ENCODE measurements at places on chromosomes 3 and 15. TPM values are rescaled to one million over a fixed set of nuclear protein-coding genes. Genes with fewer than 3 reads are reported as not detected.
A peak's percentile ranks its signal among the peaks of the same experiment; 100 is the strongest.

GRCh38 chr3:151431940-151432339 is 28.9 kb downstream of the IGSF10 start:
- no peak for DNase-seq
- no peaks in the 10 kb centered on the region for H3K36me3 ChIP-seq
- no peak overlapping the region for H3K4me3 ChIP-seq
- no peak overlapping the region for H3K27ac ChIP-seq

- H3K4me3 ChIP-seq, result no peak overlapping the region
- H3K27ac ChIP-seq, result no peak overlapping the region
- H3K27me3 ChIP-seq, result no peaks in the 10 kb centered on the region
- H3K36me3 ChIP-seq, result no peaks in the 10 kb centered on the region
- H3K4me1 ChIP-seq, result peaks cover 17% of the 10 kb centered on the region
Observed at GRCh38 chr15:75167588-75168350, 33.9 kb upstream of the C15orf39 start.

DNA sequence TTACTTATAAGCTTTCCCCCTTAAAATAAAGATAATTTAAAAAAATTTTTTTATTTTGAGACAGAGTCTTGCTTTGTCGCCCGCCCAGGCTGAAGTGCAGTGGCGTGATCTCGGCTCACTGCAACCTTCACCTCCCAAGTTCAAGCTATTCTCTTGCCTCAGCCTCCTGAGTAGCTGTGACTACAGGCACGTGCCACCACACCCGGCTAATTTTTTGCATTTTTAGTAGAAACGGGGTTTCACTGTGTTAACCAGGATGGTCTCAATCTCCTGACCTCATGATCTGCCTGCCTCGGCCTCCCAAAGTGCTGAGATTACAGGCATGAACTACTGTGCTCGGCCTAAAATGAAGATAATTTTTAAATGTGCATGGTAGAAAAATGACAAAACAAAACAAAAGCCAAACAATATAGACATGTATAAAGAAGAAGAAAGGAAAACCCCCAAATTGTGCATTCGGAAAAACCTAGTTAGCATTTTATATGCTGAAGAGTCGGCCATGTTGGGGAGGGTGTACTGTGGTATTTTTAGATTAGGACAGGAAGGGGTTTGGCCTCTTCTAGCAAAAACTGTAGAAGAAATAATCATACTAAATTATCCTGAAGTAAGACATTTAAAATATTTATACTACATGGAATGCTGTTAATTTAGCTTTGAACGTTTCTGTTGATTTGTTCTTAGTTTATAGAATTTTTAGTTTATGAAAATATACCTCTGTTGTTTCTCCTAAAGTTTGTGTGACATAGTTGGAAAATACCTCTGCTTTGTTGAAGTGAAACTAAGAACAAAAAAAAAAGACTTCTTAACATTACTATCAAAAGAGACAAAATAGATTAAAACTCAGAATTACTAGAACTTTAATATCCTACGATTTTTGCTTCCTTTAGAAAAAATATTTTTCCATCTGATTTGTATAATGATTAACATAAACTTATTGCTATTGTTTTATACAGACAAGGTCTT is 7.4 kb downstream of the APPL1 start:
- no peak overlapping the region for H3K27ac ChIP-seq
- H3K27me3 ChIP-seq, result no peaks in the 10 kb centered on the region
- no peak overlapping the region for H3K4me3 ChIP-seq
- H3K4me1 ChIP-seq, result peaks cover 4% of the 10 kb centered on the region

The DVL3 gene
- total RNA-seq, result 54.1 TPM

GRCh38 chr3:12994357-12994606 is 78.9 kb downstream of the IQSEC1 start:
- H3K36me3 ChIP-seq, result no peaks in the 10 kb centered on the region
- H3K4me1 ChIP-seq, result peaks cover 32% of the 10 kb centered on the region
- peak overlapping the region; percentile 82 for H3K4me3 ChIP-seq

- no peak overlapping the region for H3K4me3 ChIP-seq
- no peak for DNase-seq
- no peaks in the 10 kb centered on the region for H3K36me3 ChIP-seq
Observed at GRCh38 chr3:77799278-77799677, 759.4 kb downstream of the ROBO2 start.

The SLC12A1 gene
- not detected for total RNA-seq

The CCR3 gene
- total RNA-seq, result 0.43 TPM

- DNase-seq, result peak; percentile 73
- H3K4me1 ChIP-seq, result peaks cover 9% of the 10 kb centered on the region
- no peaks in the 10 kb centered on the region for H3K36me3 ChIP-seq
- H3K27me3 ChIP-seq, result no peaks in the 10 kb centered on the region
- peak overlapping the region; percentile 87 for H3K27ac ChIP-seq
Observed at GRCh38 chr3:66039590-66039887, 821 bp upstream of the MAGI1 start.

The GOLGA6L7 gene
- total RNA-seq, result not detected

GRCh38 chr3:175005193-175005592 is 146.1 kb downstream of the NAALADL2 start:
- H3K27me3 ChIP-seq, result no peaks in the 10 kb centered on the region
- no peaks in the 10 kb centered on the region for H3K36me3 ChIP-seq
- no peak overlapping the region for H3K4me3 ChIP-seq
- H3K4me1 ChIP-seq, result no peaks in the 10 kb centered on the region
- DNase-seq, result no peak
- no peak overlapping the region for H3K27ac ChIP-seq

The APPL1 gene
- 42.8 TPM for total RNA-seq

DNA sequence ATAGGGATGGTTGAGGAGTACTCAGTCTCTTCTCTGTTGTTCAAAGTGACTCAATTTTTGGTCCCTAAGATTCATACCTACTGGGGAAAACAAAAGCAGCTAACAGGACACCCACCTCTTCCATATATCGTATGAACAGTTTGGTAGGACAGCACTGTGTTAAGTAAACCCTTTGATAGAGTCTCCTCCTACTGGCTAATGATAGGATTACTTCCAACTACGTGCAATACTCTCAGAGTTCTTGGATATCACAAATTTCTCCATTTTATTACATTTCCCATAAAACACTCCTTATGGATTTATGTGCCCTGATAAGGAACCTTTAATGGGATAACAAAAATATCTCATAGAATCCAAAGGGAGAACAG is 200.2 kb upstream of the GOLGA6L4 start:
- H3K4me1 ChIP-seq, result no peaks in the 10 kb centered on the region
- no peaks in the 10 kb centered on the region for H3K27me3 ChIP-seq
- no peak overlapping the region for H3K27ac ChIP-seq

The TNNC1 gene
- total RNA-seq, result 88.9 TPM

DNA sequence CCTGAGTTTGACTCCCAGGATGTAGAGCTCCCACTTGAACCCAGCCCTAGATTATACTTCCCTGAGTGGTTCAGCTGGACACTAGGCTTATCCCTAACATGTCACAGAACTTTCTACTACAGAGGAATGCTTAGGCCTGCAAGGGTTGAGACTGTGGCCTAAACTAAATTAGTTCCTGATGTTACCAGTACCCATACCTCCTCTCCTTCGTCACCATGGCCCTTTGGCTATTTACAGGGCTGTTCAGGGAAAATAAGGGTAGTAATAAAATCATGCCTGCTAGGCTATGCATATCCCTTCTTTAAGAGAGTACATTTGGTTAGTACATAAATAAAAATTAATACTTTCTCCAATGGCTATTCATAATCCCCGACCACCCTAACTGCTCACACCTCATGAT is 356.4 kb upstream of the RASGRP1 start:
- no peak for DNase-seq
- no peak overlapping the region for H3K27ac ChIP-seq
- H3K4me3 ChIP-seq, result no peak overlapping the region
- H3K36me3 ChIP-seq, result no peaks in the 10 kb centered on the region
- H3K27me3 ChIP-seq, result no peaks in the 10 kb centered on the region

DNA sequence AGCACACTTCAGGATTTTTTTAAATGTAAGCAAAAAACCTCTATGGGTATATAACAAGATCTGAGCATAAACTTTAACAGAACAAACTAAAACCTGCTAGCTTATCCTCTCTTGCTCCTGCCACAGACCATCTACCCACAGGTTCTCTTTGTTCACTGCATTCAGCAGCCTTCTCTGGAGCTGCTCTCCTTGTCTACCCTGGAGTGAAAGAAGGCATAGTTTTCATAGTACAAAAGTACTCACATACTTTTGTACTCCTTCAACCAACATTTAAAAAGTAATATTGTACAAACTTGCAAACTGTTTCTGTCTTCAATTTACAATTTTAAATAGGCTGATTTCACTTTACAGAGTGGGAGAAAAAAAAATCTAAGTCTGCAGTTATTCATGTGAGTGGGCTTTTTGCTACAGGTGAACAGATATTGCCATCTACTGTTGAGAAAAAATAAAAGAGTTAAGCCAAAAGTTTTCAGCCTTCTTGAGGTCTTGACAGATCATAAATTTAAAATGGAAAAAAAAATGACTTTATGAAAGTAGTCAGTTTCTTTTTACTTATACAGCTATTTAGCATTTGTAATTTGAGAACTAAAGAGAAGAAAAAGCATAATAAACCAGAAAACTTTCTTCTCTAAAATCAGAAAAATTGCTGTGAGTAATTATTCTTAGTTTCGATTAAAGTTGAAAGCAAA is 20.4 kb downstream of the TERC start:
- H3K4me3 ChIP-seq, result no peak overlapping the region
- no peak for DNase-seq
- peaks cover 8% of the 10 kb centered on the region for H3K27me3 ChIP-seq
- no peak overlapping the region for H3K27ac ChIP-seq

- H3K4me3 ChIP-seq, result no peak overlapping the region
- DNase-seq, result peak; percentile 48
- no peak overlapping the region for H3K27ac ChIP-seq
- H3K4me1 ChIP-seq, result no peaks in the 10 kb centered on the region
Observed at GRCh38 chr3:14772533-14773138, 46.1 kb upstream of the FGD5 start.

GRCh38 chr3:45283471-45283870 is 57.4 kb upstream of the TMEM158 start:
- DNase-seq, result no peak
- H3K36me3 ChIP-seq, result no peaks in the 10 kb centered on the region
- H3K4me1 ChIP-seq, result no peaks in the 10 kb centered on the region
- peaks cover 3% of the 10 kb centered on the region for H3K27me3 ChIP-seq
- H3K27ac ChIP-seq, result no peak overlapping the region

The CCDC39 gene
- not detected for total RNA-seq

The TMEM158 gene
- total RNA-seq, result 2.1 TPM

The GFM1 gene
- 47.1 TPM for total RNA-seq

GRCh38 chr15:67146234-67146633 is 80.8 kb downstream of the SMAD3 start:
- DNase-seq, result no peak
- no peaks in the 10 kb centered on the region for H3K36me3 ChIP-seq
- no peak overlapping the region for H3K4me3 ChIP-seq
- H3K27ac ChIP-seq, result peak overlapping the region; percentile 56
- H3K4me1 ChIP-seq, result peaks cover 85% of the 10 kb centered on the region
- no peaks in the 10 kb centered on the region for H3K27me3 ChIP-seq

GRCh38 chr15:29035336-29036285 is 149.8 kb downstream of the APBA2 start:
- no peaks in the 10 kb centered on the region for H3K27me3 ChIP-seq
- H3K4me1 ChIP-seq, result no peaks in the 10 kb centered on the region
- H3K36me3 ChIP-seq, result no peaks in the 10 kb centered on the region
- no peak for DNase-seq
- no peak overlapping the region for H3K4me3 ChIP-seq
- no peak overlapping the region for H3K27ac ChIP-seq

- no peak overlapping the region for H3K4me3 ChIP-seq
- H3K27me3 ChIP-seq, result no peaks in the 10 kb centered on the region
- no peaks in the 10 kb centered on the region for H3K36me3 ChIP-seq
- no peak for DNase-seq
- H3K4me1 ChIP-seq, result no peaks in the 10 kb centered on the region
Observed at GRCh38 chr3:152790651-152791387, 44.1 kb upstream of the P2RY1 start.

DNA sequence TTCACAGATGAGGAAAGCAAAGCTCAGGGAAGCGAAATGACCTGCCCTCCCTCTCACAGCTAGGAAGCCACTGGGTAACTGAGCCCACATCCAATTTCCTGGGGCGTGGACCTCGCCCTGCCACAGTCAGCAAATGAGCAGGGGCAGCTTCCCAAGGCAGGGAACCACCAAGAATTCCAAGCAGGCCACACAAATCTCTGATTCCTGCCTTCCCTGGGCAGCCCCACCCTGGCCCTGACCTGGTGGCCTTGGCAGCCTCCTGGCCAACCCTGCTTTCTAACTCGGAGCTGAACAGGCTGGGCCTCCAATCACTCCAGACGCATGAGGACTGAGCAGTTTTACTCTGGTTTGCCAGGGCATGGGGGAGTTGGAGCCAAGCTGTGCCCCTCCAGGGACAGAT is 203.7 kb upstream of the TLE3 start:
- peaks cover 2% of the 10 kb centered on the region for H3K4me1 ChIP-seq
- H3K4me3 ChIP-seq, result no peak overlapping the region
- H3K27me3 ChIP-seq, result no peaks in the 10 kb centered on the region
- H3K27ac ChIP-seq, result no peak overlapping the region

DNA sequence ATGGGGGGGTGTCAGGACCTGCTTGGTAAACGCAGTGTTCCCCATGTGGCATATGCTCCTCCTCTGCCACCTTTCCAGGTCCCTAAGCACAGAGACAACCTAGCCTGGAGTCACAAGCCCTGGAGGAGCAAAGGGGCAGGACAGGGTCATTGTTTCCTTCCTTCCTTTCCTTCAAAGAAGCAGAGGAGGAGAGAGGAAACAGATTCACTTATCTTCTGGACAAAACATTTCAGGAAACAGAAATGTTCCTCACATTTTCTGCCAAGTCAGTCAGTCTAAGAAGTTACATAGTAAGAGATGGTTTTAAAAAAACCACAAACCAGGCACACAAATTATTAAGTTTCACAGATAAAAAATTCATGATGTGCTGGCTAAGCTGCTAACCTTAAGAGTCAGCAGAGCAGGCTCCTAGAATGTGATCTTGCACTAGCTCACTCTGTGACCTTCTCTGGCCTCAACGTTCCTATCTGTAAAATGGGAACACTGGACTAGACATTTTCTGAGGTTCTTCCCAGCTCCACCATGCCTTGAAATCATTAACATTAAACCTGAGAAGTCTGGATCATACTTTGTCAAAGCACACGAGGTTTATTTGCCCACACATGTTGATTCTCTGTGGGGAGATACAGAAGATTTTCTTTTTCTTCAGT is 47.9 kb downstream of the ATP13A5 start:
- no peaks in the 10 kb centered on the region for H3K27me3 ChIP-seq
- no peaks in the 10 kb centered on the region for H3K36me3 ChIP-seq
- DNase-seq, result no peak

DNA sequence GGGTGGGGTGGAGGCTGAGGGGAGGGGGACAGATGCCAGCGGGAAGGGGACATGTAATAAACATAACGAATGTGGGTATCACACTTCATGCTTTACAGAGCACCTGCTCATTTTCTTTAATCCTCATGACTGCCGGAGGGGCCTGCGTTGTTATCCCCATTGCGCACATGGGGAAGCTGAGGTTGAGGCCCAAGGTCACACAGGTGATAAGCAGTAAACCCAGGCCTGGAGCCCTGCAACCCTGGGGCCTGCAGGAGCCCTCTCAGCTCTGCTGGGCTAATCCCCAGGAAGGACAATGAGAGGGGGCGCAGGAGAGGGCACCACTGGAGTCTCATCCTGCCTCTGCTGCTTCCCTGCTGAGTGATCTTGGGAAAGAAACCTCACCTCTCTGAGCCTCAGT is 64.3 kb downstream of the MEGF11 start:
- H3K36me3 ChIP-seq, result no peaks in the 10 kb centered on the region
- H3K27ac ChIP-seq, result no peak overlapping the region
- no peaks in the 10 kb centered on the region for H3K4me1 ChIP-seq
- H3K4me3 ChIP-seq, result no peak overlapping the region
- peaks cover 10% of the 10 kb centered on the region for H3K27me3 ChIP-seq
- DNase-seq, result no peak
